ENCODE measurements at places on chromosomes 16 and 17.

DNA sequence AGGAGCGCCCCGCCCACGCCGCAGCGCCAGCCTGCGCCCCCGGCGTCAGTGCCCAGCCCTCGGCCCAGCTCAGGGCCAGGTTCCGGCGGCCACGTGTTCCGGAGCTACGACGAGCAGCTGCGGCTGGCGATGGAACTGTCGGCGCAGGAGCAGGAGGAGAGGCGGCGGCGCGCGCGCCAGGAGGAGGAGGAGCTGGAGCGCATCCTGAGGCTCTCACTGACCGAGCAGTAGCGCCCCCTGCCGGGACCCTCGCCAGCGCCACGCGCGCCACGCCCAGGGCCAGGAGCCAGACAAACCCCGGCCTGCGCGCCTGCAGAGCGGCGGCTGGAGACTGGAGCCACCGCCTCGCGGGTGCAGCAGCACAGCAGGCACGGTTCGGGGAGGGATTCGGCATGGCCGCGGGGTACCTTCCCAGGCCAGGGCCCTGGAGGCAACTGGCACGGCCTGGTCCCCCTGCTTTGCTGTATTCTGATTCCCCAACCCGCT, 9.3 kb downstream of the CORO6 start:
- DNase-seq: peak; percentile 90

- DNase-seq: no peak
These were observed 19.7 kb downstream of the DEXI start for GRCh38 chr16:10922328-10923145.

DNA sequence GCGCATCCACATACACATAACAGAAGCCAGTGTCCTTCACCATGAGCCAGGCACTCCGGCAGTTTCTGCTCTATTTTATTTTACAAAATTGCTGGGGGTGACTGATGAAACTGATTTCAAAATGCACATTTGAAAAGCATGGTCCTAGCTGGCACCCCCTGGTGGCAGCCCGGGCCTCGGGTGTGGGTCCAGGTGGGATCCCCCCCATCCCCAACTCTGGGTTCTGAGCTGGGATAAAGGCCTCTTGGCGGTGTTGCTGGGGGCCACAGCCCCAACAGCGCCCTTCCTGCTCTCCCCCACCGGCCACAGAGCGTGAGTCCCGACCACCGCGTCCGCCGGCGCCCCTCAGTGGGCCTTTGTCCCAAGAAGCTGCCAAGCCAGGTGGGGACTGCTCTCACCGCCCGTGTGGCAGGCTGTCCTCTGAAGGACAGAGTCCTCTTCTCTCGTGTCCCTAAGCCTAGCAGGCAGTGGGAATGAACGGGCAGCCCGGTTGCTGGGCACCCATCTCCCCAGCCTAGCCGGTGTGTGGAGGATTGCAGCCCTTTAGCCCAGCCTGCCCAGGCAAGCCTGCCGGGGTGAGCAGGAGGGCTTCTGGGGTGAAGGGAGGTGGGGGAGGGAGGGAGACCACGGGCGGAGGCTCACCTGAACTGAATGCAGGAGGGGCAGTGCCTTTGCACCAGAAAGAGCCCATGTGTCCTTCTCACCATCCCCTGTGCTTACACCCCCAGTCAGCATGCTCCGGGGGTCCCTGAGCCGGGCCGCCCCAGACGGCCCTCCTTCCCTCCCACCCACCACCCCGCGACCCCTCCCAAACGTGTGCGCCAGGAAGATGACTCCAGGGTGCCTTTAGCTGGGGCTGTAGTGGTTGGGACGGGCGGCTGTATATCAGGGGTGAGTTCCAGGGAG, 898 bp downstream of the SNAI3 start:
- no peak for DNase-seq

GRCh38 chr16:85716680-85717038, 27.9 kb upstream of the GINS2 start:
- DNase-seq: no peak
